Neural crest cell (in vitro differentiated cells): ENCODE measurements at places on chromosomes 6 and 20.
A peak's percentile ranks its signal among the peaks of the same experiment; 100 is the strongest.

GRCh38 chr20:17786221-17786718, 86.5 kb downstream of the BANF2 start:
- H3K27ac ChIP-seq = peak overlapping the region; percentile 43
- H3K4me3 ChIP-seq = no peak overlapping the region
- no peaks in the 10 kb centered on the region for H3K27me3 ChIP-seq
- H3K36me3 ChIP-seq = no peaks in the 10 kb centered on the region
- no peak for DNase-seq

GRCh38 chr6:129577691-129578090, 132.3 kb downstream of the ARHGAP18 start:
- H3K4me3 ChIP-seq = no peak overlapping the region
- H3K36me3 ChIP-seq = peaks cover 2% of the 10 kb centered on the region
- H3K4me1 ChIP-seq = no peaks in the 10 kb centered on the region
- H3K27ac ChIP-seq = no peak overlapping the region
- no peak for DNase-seq

DNA sequence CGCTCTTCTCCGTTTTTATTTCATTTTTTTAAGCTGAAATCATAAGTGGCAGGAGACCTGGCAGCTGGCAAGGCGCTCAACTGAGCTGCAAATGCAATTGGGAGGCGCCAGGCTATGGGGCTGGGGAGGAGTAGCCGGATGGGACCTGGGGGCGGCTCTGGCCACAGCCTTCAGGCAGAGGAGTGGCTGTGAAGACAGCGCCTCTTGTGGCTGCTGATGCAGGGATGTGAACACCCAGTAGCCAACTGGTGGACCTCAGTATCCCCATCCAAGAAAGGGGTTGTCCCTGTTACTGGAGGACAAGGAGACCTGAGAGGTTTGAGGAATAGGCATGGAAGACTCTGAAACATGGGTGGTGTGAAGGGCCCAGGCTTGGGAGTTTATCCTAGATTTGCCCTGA, 12.6 kb downstream of the KCNK17 start:
- H3K4me3 ChIP-seq = no peak overlapping the region
- no peaks in the 10 kb centered on the region for H3K36me3 ChIP-seq
- no peak overlapping the region for H3K27ac ChIP-seq

GRCh38 chr6:156256161-156256560, 521.0 kb upstream of the ARID1B start:
- no peak for DNase-seq
- no peak overlapping the region for H3K27ac ChIP-seq
- H3K4me1 ChIP-seq = peaks cover 34% of the 10 kb centered on the region
- no peaks in the 10 kb centered on the region for H3K27me3 ChIP-seq

DNA sequence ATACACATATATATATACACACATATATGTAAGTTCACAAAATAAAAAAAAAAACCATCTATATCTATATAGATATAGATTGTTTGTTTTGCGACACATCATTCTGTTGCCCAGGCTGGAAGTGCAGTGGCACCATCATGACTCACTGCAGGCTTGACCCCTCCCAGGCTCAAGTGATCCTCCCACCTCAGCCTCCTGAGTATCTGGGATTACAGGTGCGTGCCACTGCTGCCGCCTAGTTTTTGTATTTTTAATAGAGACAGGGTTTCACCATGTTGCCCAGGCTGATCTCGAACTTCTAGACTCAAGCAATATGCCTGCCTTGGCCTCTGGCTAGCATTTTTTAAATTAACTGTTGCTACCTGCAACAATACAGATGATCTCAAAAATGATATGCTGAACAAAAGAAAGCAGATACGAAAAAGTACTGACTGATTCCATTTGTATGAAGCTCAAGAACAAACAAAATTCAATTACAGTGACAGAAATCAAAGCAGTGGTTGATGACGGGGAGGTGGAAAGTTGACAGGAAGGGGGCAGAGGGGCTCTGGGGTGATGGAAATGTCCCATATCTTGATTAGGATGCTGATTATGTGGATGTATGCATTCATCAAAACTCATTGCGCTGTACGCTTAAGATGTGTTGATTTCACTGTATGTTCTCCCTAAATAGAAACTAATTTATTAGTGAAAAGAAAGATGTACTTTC, 49.6 kb downstream of the ATXN1 start:
- H3K27me3 ChIP-seq = no peaks in the 10 kb centered on the region
- H3K4me3 ChIP-seq = no peak overlapping the region
- peaks cover 18% of the 10 kb centered on the region for H3K4me1 ChIP-seq

DNA sequence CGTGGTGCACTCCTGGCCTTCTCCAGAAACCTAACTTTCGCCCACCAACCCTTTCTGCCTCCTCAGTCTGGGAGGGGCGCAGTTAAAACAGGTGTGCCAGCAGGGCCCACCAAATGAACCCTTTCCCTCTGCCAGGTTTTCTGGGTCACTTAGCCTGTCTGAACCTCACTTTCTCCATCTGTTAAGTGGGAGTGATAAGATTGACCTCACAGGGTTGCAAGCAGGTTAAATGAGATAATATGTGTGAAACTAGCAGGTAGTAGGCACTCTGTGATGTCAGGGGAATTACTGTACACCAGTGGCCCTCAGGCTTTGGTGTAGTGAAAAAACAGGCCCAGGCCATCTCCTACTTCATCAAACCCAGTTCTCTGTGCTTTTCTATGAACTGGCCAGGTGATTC, 14.1 kb downstream of the BNIP5 start:
- H3K36me3 ChIP-seq = no peaks in the 10 kb centered on the region
- no peak for DNase-seq
- no peak overlapping the region for H3K27ac ChIP-seq
- no peak overlapping the region for H3K4me3 ChIP-seq
- no peaks in the 10 kb centered on the region for H3K27me3 ChIP-seq
